ENCODE measurements at places on chromosomes 5 and 9.

DNA sequence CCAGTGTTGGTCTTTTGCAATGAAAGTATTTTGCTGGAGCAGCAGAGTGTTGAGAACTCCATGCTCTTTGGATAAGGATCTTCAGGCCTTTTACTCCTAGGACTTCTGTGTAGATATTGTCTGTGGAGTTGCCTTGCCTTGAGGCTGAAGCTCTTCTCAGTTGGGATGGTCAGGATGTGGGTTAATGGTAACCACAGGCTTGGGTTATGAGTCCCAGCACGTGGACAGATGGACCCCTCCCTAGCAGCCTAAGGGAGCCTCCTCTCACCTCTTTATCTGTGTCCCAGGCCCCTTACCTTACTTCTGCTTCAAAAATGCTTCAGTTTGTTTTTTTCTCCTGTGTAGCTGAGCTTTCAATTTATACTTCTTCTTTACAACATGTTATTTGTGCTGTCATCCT lies 109.9 kb downstream of the MEGF10 start:
- peak; percentile 7 for DNase-seq

DNA sequence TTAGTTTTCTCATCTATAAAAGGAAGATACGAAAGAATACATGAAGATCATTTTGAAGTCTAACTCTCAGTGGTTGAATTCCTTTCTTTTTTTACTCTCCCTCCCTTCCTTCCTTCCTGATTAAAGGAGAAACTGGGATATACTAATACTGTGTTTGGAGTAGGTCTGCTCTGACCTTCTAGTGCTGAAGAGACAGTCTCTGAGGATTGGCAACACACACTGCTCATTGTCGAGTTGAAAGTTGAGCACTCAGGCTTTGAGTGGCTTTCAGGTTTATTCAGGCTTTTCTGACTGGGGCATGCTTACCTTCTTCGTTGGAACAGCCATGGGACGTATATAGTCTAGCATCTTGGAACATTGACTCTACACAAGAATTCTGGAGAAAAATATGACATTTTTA lies 86.9 kb upstream of the RPS23 start:
- DNase-seq: no peak

DNA sequence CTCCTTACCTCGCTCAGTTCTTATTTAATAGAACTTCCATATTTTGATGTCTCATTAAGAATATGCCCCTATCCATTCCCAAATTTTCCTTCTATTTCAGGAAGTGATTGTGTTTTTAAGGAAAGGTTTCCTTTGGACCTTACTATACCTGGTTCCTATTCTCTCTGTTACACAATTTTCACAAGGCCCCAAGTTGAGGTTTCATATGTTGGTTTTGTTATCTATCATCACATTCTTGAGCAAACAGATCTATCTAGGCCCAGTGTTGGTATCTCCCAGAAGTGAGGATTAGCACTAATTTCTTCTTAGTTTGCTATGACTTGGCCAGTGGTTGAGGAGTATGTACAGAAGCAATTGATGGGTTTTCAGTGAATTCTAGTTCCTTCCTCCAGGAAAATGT lies 41.5 kb downstream of the ALG2 start:
- no peak for DNase-seq

- no peak for DNase-seq
Observed at GRCh38 chr9:33464045-33464636, 9.6 kb downstream of the NOL6 start.

DNA sequence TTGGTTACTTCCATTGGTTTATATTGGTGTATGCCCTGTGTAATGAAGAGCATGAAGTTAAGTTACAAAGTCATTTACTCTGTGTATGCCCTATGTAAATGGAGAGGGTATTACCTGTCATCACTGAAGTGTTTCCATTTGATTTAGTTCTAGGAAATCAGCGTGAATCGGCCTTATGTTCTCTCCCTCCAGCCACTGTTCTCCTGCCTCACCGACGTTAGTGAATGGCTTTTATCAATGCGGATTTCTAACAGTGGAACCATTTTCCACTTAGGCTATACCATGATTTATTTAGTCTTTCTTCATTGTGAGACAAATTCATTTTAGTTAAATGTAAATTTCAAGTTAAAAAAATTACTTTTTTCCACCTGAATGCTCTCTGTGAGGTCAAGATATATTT lies 327.0 kb upstream of the ADCY2 start:
- DNase-seq: no peak

GRCh38 chr5:133688391-133688790 lies 76.0 kb upstream of the FSTL4 start:
- no peak for DNase-seq

DNA sequence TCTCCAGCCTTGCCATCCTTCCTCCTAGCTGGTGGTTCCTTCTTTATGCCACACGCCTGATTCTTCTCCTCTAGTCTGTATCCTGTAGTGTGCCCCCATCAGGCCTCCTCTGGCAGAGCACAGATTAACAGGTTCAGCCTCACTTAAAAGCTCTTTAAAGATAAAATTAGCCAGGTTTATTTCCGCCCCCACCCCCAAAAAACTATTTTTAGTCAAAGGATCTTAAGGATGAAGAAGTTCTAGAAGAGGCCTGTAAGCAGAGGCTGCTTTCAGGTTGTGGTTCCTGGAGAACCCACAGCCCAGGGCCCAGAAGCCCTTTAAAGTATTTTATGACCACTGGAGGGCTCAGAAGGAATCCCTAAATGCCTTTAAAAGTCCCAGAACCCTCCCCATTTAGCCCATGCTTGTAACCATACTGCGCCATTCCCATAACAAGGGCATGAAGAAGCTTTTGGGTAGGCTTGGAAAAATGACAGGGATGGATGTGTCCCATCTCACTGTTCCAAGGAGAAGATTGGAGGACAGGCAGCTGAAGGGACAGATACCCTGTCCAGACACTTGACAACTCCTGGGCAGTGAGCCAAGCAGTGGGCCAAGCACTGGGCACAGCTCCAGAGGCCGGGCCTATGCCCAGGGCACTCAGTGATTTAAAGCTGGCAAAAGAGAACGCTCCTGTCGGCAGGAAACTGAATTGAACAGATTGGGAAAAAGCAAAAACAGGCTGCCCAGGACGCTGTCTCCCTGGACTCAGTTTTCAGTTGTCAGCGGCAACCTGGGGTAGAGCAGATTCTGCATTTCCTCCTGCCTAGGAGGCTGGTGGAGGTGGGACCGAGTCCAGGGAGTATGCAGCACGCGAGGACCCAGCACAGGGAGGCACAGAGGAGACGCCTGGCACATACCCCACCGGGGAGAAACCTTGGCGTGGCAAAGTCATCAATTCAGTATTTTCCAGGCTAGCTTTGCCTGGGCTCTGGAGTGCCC lies 106.3 kb upstream of the SSBP2 start:
- no peak for DNase-seq

GRCh38 chr5:5648694-5649093 lies 226.2 kb downstream of the ICE1 start:
- DNase-seq: no peak

- peak; percentile 53 for DNase-seq
Observed at GRCh38 chr9:112174222-112174964, 704 bp downstream of the SUSD1 start.

DNA sequence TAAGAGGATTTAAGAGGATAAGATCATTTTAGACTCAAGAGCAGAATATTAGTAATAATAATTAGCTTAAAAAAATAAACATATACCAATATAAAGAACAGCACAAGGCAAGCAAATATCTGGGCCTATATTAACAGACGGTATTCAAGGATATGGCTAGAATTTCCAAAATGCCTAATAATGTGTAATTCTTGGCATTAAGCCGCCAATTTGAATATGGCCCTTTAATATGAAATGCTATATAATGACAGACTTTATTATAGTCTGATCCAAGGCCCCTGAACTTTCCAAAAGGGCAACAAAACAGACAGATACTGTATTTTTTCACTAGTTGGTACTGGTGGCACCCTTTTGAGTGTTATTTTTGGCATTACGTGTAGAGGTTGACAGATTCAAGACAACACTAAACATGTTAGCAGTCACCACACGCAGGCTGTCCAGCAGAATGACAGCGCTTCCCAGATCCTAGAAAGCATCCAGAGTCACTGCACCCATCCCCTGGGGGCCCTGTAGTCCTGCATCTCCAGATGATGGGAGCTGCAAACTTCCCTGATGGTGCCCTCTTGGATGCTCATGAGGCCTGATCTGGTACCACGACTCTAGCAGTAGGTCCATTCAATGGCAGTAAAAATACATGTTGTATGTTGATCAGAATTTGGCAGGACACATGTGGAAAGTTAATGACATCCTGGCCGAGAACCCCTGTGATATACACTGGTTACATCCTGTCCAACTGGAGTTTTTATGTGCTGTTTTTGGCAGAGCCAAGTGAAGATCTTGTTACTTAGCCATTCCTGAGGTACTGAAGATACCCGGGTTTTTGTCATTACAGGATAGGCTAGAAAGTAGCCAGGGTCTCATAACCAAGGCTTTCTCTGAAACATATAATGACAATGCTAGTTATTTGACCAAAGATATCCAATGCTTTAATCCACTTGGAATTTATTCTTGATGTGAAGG lies 1.7 kb upstream of the ABL1 start:
- no peak for DNase-seq

GRCh38 chr9:75265525-75265972 lies 177.2 kb downstream of the OSTF1 start:
- DNase-seq: peak; percentile 56

DNA sequence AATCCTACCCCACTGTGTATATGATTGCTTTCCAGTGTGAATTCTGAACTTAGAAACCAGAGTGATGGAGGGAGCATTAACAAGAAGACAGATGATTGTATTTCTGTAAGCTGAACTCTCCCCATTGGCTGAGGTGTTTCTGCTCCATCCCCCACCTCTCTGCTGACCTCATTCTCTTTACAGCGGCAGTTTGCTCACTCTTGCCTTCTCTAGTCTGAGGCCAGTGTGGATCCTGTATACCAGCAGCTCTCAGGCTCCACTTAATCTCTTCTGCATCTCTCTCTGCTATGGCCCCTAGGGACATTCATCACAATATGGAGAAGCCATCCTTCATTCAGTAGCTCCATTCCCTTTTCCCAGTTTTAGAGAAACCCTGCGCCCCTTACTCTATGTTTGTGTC lies 358.8 kb downstream of the MAN2A1 start:
- DNase-seq: no peak

- peak; percentile 35 for DNase-seq
Observed at GRCh38 chr9:4796988-4797853, 4.5 kb downstream of the RCL1 start.

DNA sequence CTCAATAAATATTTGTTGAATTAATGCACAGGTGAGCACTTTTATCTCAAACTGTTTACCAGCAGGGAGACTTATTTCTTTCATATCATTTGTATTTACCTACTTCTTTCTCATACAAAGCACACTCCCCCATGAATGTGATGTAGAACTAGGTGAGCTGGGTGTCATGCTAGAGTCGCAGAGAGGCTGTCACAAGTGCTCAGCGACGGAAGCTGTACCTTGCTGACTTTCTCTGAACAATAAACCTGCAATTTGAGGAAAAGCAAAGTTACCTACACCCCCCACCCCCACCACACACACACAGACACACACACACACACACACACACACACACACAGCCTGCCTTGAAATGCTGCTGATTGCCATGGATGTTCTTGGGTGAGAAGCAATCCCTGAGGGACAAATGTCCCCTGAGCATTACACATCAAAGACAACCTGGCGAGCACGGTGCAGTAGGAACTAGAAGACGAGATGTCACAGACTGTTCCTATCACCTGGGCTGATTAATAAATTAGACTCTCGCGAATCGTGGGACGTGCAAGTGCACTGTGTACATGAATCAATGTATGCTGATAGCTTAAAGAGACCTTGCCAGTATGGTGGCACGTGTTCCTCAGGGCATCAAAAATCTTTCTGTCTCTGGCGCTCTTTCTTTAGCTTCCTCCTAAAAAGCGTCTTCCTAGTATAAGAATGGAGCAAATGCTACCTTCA lies 66.1 kb downstream of the BRINP1 start:
- no peak for DNase-seq

DNA sequence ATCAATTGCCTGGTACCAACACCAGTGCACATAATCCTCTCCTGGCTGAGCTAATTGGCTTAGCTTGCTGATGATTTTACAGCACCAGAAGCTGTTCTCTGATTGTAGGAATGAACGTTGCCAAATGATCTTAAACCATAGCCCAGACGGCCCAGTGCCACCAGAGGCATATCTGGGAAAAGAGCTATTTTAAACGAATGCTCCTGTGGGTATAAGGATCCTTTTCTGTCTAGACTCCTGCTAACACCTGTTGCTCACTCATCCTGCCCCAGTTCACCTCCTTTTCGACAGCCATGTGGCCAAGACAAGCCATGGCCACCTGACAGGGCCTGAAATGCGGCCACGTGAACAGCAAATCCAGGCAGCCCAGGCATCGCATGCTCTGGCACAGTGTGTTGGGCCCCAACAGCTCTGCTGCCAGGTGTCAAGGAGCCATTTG lies 289.9 kb upstream of the SLC30A5 start:
- no peak for DNase-seq

GRCh38 chr9:15372455-15372854 lies 50.2 kb upstream of the SNAPC3 start:
- DNase-seq: no peak

- no peak for DNase-seq
Observed at GRCh38 chr5:68846828-68847227, 247.0 kb upstream of the SLC30A5 start.

DNA sequence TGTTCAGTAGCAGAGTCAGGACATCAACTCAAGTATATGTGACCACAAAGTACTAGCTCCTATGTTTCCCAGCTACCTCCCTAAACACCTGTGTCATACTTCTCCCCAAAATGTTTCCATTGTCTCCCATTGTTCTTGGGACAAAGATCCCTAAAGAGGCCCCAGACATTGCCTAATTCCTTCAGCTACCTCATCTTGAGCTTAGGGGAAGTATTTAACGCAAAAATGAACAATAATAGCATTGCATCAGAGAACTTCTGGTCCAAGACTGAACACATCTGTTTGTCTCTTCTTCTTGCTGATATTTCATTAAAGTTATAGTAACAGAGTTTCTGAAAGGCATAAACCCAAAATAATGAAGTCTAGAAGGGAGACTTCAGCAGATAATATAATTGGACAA lies 430.8 kb downstream of the MTRR start:
- no peak for DNase-seq

GRCh38 chr5:4022056-4022670 lies 426.5 kb downstream of the IRX1 start:
- no peak for DNase-seq

- no peak for DNase-seq
Observed at GRCh38 chr5:94691291-94691690, 72.8 kb downstream of the SLF1 start.

- DNase-seq: no peak
Observed at GRCh38 chr9:35697486-35697885, 7.8 kb upstream of the TPM2 start.

All from SW480 (cell line).